ENCODE measurements at places on chromosomes 13 and 19. TPM values are rescaled to one million over a fixed set of nuclear protein-coding genes. Genes with fewer than 3 reads are reported as not detected.

IQCN gene
- 2.3 TPM for total RNA-seq

SNRPD2 gene
- 810 TPM for total RNA-seq

ZNF473 gene
- total RNA-seq = 13.1 TPM

RHPN2 gene
- 6.2 TPM for total RNA-seq

RPS28 gene
- 2,121 TPM for total RNA-seq

ZNF561 gene
- 35.3 TPM for total RNA-seq

DNAAF3 gene
- not detected for total RNA-seq

RSPH6A gene
- 0.38 TPM for total RNA-seq

ZNF285 gene
- total RNA-seq = not detected

ZNF552 gene
- 9.8 TPM for total RNA-seq

GFY gene
- not detected for total RNA-seq

RASGRP4 gene
- 2.1 TPM for total RNA-seq

HPN gene
- not detected for total RNA-seq

PRTN3 gene
- not detected for total RNA-seq

CA11 gene
- total RNA-seq = 12.5 TPM

NXNL1 gene
- total RNA-seq = not detected

IZUMO1 gene
- not detected for total RNA-seq

NUP62 gene
- total RNA-seq = 217 TPM

ZNF227 gene
- total RNA-seq = 17.8 TPM

UGGT2 gene
- total RNA-seq = 0.56 TPM

HS6ST3 gene
- not detected for total RNA-seq

PGLYRP1 gene
- total RNA-seq = not detected

NCR1 gene
- not detected for total RNA-seq

USP12 gene
- total RNA-seq = 47.0 TPM

NMRK2 gene
- not detected for total RNA-seq

ZNF699 gene
- 4.4 TPM for total RNA-seq

SIGLEC8 gene
- total RNA-seq = 0.09 TPM

AMER2 gene
- total RNA-seq = not detected

YJEFN3 gene
- total RNA-seq = 14.6 TPM

PRR19 gene
- 1.6 TPM for total RNA-seq

ZNF14 gene
- 4.8 TPM for total RNA-seq

STARD13 gene
- total RNA-seq = 7.7 TPM

KIR3DL2 gene
- total RNA-seq = 0.47 TPM

FBXL12 gene
- 23.3 TPM for total RNA-seq

CACNG7 gene
- not detected for total RNA-seq

TMEM150B gene
- 0.69 TPM for total RNA-seq

CEACAM4 gene
- total RNA-seq = not detected
